Immature natural killer cell (primary cell): ENCODE measurements at places on chromosomes 7 and 10.

DNA sequence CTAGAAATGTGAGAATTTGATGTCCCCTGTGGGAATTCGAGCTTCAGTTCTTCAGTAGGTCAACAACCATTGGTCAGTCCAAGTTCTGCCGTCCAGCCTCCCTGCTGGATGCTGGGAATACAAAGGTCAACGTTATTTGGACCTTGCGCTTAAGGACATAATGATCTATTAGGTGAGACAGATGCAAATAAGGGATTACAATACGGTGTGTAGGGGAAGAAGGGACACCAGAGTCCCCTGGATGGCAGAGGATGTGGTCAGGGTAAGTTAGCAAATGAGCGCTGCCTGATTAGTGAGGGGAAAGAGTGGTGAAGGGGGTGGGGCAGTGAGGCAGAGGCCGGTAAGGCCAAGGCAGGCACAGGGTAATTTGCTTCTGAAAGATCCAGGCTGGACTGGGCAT lies 16.2 kb downstream of the CCNY start:
- peak; percentile 28 for DNase-seq

- peak; percentile 58 for DNase-seq
These were observed 17.3 kb downstream of the MLXIPL start for GRCh38 chr7:73606801-73607691.

DNA sequence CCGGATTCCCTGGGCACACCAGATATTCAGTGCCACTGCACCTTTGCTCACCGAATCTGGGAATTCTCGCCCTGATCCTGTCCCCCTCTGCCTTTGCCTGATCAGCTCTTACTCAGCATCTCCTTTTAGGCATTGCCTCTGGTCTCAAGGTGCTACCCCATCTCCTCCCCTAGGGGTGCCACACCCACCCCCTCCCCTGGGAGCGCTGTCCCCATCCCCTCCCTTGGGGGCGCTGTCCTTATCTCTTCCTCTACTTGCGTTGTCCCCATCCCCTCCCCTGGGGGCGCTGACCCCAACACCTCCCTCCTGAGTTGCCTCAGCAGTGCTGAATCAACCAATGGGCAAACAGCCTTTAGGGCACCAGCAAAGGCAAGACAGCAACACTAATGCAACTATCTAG lies 686.9 kb upstream of the FOXK1 start:
- no peak for DNase-seq

GRCh38 chr10:103416436-103417147 lies 20.2 kb downstream of the PDCD11 start:
- peak; percentile 59 for DNase-seq

GRCh38 chr7:108059526-108059925 lies 56.6 kb upstream of the LAMB1 start:
- no peak for DNase-seq
